ENCODE measurements at places on chromosomes 2 and 18.

- no peak for DNase-seq
Observed at GRCh38 chr2:218043701-218044109, 25.3 kb upstream of the RUFY4 start.

DNA sequence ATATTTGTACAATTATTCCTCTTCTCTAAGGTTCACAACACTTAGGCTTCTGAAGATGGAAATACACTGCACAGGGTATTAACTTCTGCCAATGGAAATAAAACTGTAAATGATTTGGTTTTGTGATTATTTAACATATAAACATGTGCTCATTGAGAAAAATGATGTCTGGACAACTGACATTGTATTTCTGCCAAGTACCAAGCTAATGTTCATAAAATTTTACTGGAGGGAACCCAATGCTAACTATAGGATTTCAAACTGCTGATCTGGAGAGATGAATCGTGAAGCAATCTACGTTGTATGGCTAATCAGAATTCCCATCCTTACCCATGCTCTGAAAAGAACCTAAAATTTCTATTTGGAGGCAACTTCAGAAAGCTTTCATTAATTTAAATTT, 279.7 kb downstream of the NRXN1 start:
- DNase-seq = no peak

DNA sequence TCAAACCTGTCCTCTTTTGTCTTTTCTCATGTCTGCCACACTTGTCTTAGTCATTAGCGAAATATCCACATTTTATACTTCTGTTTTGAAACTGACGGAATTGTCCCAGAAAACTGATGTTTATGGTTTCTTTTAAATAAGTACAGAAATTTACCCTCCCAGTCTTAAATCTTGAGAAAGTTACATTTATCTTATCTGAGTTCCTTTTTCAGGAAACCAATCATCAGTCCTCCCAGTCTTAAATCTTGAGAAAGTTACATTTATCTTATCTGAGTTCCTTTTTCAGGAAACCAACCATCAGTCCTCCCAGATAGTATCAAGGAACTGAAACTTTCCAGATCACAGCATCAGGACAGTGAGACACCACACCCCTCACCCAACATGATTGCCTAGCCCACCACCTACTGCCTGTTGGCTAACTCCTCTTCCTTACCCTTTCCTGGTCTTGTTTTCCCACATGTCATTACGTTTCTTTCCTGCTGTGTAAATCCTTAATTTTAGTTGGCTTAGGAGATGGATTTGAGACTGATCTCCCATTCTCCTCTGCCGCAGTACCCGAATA, 247.7 kb downstream of the PTPRM start:
- no peak for DNase-seq

GRCh38 chr2:97966545-97967215, 29.1 kb downstream of the TMEM131 start:
- DNase-seq = no peak

Data from CD4-positive, alpha-beta T cell (primary cell).